ENCODE measurements at places on chromosomes 1 and 21.

DNA sequence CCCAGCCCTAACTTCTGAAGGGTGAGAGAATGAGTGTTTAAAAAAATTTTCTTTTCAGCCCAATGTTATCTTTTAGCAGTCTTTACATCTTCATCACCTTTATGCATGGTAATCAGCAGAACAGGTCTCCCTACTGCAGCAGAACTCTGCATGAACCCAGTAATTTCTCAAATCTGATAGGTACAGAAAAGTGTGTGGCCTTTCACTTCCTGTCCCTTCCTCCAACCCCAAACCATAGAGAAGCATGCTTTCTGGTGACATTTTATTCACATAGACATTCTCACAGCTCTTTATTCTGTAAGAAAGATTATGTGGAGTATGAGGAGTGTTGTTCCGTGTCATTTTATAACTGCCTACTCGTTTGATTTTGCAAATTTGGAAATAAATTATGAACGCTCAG, 68.6 kb downstream of the RPAP2 start:
- DNase-seq: no peak

DNA sequence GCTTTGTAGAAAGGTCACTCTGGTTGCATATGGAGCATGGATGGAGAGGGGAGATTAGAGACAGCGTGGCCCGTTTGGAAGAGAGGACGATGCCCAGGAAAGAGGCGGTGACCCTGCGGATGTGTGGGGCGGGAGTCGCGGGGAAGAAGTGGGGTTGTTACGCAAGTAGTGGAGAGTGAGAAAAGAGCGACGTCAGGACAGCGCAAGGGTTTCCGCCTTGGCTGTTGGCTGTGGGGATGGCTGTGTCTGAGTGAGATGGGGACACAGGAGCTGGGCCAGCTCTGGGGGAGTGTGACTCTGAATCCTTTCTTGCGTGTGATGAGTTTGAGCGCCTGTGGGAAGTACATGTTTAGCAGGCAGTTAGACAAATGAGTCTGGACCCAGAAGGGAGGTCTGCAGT, 3.8 kb downstream of the B4GALT2 start:
- no peak for DNase-seq

DNA sequence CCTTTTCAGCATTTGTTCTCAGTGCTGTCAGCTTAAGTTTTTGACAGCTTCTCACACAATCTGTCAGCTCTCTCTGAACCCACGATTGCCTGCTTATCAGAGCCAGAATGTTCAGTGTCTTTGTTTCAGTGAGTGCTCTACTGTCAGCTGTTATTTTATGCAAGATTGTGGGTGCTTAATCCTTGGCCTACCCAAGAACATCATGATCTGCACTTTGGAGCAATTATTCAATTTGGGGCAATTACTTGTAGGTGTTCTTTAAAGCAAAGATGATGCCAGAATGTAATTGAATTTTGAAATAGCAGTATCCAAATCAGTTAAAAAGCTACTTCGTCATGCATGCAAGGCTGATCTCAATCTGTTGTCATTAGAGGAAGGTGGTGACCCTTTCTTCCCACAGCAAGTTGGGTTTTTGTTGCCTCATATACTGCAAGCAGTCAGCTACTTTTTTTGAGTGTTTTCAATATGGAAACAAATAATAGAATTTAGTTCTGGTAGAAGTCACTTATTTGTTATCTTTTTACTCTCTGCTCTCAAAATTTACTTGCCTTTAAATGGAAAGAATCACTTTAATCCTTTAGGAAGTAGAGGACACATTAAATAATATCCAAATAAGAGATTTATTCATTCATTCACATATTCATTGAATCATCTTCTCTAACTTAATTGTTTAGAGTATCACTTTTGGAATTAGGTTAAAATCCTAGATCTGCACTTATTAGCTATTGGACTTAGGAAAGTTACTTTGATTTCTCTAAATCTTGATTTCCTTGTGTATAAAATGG, 253.5 kb upstream of the CACYBP start:
- no peak for DNase-seq

- no peak for DNase-seq
These were observed 757 bp upstream of the NRIP1 start for GRCh38 chr21:15065392-15066122.

- DNase-seq: no peak
These were observed 45.8 kb downstream of the RGS7 start for GRCh38 chr1:241311056-241311746.

- DNase-seq: peak; percentile 26
These were observed 14.7 kb downstream of the JUN start for GRCh38 chr1:58768971-58769808.

DNA sequence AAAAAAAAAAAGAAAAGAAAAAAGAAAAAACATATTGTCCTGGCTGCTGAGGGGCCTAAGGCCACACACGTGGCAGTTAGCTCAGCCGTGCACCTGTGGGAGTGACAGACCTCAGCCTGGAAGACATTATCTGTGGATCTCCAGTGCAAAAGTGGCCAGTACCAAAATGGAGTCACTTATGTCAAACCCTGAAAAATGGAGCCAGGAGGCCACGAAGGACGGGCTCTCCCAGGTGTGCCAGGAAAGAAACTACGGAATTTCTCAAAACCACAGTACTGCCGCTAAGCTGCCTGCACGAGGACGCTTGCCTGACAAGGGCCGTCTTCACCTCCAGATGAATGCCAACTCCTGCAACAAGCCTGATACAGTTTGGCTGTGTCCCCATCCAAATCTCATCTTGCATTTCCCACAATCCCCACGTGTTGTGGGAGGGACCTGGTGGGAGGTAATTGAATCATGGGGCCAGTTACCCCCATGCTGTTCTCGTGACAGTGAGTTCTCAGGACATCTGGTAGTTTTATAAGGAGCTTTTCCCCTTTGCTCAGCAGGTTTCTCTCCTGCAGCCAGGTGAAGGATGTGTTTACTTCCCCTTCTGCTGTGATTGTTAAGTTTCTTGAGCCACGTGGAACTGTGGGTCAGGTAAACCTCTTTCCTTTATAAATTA, 5.3 kb upstream of the MIB2 start:
- DNase-seq: no peak

DNA sequence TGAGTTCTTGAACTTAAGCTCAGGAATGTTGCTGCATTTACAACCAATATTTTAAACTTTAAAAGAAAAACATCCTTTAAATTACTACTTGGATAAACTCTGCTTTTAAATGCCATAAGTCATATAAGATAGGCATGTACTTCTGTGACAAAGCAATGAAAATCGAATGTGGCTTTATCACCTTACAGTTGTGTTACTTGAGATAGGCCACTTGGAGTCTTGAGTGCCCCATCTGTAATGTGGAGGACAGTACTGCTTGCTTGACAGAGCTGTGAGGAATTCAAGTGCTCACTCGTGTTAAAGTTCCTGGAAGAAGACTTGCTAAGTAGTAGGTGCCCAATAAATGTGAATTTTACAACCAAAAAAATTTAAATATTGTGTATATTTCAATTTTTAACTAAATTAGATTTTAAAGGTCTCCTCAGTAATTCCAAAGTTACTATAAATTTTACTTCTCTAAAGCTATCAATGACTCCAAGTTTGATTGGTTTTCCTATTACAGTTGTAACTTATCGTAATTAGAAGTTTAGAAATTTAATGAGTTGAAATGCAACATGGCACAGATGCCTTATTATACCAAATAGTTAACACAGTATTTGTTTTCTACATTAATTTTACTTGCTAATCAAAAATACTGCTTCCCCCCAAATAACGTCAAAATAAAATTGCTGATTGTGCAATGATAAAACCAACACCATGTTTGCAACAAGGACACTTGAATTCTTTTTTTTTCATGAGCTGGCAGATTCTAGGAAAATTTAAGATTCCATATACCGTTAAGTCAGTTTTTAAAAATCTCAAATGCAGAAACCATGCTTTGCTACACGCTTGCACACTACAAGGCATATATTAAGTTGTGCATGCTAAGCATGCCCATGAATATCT, 21.8 kb downstream of the PSMB2 start:
- DNase-seq: no peak

DNA sequence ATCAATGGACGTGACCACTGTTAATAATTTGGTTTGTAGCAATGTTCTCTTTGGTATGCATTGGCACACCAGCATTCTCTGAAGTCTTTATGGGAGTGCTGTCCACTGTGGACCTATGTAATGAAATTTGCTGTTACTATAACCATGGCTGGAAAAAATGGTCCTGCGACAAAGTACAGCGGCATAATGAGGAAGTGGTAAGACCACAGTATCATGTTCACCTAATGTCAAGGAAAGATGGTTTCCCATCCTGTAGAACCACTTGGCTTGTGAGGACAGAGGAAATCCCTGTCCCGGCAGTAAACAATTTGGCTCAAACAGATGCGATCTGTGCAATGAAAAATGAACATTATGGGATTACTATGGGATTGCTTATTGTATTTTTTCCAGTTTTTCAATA, 173.9 kb upstream of the IVNS1ABP start:
- no peak for DNase-seq

DNA sequence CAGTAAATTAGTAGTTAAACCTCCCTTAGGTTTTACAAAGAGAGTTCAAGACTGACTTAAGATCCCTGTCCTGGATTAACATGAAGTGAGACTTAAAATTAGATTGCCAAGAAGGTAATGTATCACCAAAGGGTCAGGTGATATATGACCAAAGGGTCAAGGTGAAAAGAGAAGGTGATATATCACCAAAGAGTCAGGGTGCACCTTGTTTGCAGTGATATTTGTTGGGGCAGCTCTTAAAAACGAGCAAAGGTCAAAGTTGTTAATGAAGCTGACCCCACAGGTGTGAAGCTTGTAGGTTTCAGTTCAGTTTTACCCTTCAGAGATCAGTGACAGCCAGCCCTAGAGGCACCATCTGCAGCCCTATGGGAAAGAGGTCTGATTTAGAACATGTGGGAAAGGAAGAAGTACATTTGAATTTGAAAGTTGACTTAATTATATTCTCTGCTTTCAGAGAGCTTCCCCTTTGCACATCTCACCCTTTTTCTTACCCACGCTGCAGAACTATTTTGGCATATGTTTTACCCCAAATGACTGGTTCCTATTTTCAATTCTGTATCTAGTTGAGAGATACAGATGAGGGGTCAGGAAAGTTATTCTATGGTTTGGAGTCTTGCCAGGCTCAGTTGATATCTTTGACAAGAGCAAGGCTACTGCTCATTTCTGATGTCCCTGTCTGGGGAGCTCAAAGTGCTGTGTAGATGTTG, 170.8 kb downstream of the S1PR1 start:
- DNase-seq: no peak

- DNase-seq: no peak
These were observed 74.2 kb downstream of the TOMM20 start for GRCh38 chr1:235054466-235054865.

GRCh38 chr1:197200272-197200899, 53.9 kb upstream of the ASPM start:
- peak; percentile 38 for DNase-seq

DNA sequence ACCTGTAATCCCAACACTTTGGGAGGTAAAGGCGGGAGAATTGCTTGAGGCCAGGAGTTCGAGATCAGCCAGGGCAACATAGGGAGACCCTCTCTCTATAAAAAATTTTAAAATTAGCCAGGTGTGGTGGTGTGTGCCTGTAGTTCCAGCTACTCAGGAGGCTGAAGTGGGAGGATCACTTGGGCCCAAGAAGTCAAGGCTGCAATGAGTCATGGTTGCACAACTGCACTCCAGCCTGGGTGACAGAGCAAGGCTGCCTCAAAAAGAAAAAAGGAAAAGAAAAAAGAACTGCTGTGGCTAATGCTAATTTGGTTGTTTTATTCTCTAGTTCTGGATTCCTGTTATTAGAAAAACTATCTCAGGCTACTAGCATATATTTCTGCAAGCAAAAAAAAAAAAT, 29.8 kb downstream of the DBT start:
- DNase-seq: no peak

GRCh38 chr1:66290761-66291530, 243.0 kb upstream of the SGIP1 start:
- no peak for DNase-seq

GRCh38 chr21:45047257-45047656, 27.1 kb upstream of the ADARB1 start:
- no peak for DNase-seq

GRCh38 chr21:20739421-20739820, 258.8 kb upstream of the NCAM2 start:
- DNase-seq: no peak

DNA sequence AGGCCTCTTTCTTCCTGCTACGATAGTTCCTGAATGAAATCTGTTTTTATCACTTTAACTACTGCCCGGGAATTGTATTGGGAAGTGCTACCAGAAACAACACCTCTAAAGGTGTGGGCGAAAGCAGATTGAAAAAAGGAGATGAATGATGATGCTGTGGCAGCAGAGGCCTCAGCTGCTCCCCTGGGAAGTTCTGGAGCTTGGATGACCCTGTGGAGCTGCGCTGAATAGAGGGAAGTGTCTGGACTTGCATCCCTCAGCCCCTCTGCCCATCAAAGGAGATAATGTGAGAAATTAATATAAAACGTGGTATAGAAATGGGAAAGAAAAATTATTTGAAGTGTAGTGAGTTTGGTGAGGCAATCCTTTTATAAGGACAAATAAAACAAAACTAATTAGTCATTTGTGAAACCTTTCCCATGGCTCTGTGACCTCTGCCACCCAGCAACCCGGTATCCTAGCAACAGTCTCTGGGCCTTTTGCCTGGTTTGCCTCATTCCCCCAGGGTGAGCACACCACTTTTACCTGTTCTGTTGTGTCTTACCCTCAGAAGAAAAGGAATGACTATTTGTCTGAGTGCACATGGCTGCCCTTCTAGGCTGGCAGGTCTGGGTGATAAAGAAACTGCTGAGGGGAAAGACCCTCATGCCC, 21.3 kb downstream of the OVAAL start:
- DNase-seq: peak; percentile 12

DNA sequence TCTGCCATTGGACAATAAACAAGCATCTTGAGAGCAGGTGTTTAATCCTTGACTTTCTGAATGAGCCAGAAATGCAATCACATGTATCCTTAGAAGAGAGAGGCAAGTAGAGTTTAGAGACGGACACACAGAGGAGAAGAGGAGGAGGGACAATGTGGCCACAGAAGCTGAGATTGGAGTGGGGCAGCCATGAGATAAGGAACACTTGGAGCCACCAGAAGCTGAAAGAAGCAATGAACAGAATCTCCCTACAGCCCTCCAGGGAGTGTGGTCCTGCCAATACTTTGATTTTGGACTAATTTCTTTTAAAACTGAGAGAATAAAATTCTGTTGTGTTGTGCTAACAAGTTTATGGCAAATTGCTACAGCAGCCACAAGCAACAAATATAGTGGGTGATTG, 141.0 kb downstream of the ATP6V1G3 start:
- no peak for DNase-seq

- DNase-seq: no peak
These were observed 28.7 kb upstream of the GNG12 start for GRCh38 chr1:67861856-67862516.

DNA sequence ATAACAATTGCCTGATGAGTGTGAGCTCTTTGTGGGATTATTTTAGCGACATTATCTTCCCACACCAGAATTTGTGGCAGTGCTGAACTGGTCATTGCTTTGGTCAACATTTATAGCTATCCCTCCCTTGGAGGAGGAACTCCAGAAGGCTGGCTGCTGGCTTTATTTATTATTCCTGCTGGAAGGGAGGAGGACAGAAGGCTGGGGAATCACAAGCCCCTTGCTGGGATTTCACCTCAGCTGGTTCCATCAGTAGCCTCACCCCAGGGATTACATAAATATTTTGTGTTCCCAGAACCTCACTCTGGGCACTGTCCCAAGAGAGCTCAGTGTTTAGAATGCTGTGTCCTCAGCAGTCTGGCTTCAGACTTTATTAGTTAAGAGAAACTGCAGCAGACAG, 102.8 kb upstream of the C1orf21 start:
- no peak for DNase-seq

Data from NCI-H1105 treated with DMSO at 0.1 percent for 48 hours (cell line).